ENCODE measurements at places on chromosomes 1 and 21.

DNA sequence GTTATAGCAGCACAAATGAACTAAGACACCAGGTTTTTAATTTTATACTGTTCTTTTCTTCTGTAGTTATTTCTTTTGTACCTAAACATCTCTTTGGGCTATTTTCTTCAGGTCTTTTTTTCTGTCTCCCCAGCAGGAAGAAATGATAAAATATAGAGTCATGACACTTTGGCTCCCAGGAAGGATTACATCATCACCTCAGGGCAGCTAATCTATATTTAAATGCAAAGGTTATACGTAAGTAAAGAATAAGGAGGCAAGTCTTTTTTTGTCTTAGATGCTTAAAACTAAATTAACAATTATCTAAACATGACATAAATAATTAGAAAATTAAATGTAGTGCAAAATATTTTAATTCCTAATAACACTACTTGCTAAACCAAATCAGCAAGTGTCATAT, 57.0 kb downstream of the WARS2 start:
- DNase-seq = no peak

GRCh38 chr1:76833856-76834255, 33.4 kb upstream of the ST6GALNAC5 start:
- no peak for DNase-seq

DNA sequence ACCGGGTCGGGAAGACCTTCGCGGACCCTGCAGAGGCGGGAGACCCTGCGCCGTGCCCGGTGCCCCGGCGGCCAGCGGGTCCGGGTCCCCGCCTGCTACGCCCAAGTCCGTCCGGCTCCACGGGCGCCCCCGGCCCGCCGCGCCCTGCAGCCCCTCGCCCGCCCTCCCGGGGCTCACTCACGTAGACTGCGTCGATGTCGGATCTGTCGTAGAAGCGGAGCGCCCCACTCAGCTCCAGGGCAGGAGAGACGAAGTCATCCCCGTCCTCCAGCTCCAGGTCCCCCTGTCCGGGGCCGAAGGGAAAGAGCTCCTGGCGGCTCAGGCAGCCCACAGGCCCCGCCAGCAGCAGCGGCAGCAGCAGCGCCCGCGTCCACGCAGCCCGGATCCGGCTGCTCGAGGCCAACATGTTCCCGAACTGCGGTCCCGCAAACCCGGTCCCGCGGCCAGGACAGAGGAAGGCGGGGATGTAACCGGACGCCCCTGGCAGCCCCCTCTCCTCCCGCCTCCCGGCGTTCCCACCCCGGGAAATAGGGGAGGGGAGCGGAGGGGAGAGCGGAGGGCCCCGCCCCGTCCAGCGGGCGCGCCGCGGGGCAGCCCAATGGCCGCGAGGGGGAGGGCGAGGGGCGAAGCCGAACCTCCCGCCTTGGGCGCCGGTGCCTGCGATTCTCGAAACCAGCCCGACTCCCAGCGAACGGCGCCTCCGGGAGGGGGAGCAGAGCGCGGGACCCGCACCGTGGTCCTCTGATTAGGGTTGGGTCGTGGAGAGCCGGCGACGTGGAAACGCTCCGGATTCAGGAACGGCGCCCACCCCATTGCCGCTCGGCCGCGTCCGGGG, at the start of gene NID1:
NID1 (minus strand) TSS at position 417 of the 835 bp plus-strand sequence; CDS start at position 406, 11 bp downstream.
- no peak for DNase-seq

GRCh38 chr1:150389650-150390049, 25.7 kb downstream of the RPRD2 start:
- DNase-seq = no peak

- DNase-seq = no peak
Observed at GRCh38 chr1:87644579-87645190, 316.0 kb downstream of the LMO4 start.

DNA sequence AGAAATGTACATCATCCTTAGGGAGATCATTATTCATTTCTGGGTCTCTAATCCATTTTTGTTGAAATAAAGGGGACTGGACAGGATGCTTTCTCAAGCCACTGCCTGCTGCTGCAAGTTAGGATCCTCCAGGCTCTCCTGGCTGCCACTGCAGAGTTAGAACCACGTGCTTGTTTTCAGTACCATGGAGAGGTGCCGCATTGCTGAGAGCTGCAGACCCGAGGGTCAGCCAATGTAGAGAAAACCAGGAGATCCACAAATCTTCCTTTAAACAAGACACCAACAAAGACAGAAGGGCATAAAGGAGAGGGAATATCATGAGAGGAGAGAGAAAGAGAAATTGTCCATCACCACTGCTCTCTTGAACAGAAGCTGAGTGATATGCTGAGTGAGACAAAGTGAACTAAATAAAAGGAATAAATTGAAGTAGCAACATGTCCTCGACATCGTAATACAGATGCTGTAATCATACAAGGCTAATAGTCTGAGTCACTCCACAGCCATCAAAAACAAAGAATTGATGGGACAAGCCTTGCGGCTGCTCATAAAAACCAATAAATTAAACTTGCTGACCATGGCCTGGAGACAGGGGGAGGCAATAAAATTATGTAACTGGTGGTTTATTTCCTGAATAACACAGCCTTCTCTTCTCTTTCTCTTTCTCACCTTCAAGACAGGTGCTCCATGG, 255.7 kb downstream of the OMA1 start:
- no peak for DNase-seq

GRCh38 chr1:36070349-36070748, 13.5 kb upstream of the TEKT2 start:
- no peak for DNase-seq

GRCh38 chr1:195345149-195345548, 1263.1 kb downstream of the KCNT2 start:
- no peak for DNase-seq

DNA sequence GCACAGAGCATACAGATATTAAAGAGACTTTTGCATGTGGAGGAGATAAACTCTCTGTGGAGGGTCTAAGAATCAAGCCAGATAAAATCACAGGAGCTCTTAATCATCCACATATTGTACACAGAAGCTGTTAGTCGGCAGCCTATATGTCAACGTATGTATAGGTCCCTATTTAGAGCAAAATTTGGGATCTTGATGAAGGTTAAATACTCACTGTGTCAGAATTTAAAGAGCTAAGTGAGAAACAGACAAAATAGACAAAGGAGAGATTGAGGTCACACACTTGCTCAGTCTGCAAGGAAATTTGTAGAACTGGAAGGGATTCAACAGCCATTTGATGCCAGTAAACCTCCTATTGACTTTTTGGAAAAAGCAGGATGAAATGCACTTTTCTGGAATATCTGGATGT, 4.1 kb upstream of the IRF2BP2 start:
- no peak for DNase-seq

- DNase-seq = no peak
Observed at GRCh38 chr1:160117300-160117699, 1.7 kb downstream of the ATP1A2 start.

GRCh38 chr1:54096227-54096876, 42.9 kb downstream of the TCEANC2 start:
- no peak for DNase-seq

- peak; percentile 37 for DNase-seq
Observed at GRCh38 chr1:11650331-11650991, 3.8 kb downstream of the FBXO2 start.

DNA sequence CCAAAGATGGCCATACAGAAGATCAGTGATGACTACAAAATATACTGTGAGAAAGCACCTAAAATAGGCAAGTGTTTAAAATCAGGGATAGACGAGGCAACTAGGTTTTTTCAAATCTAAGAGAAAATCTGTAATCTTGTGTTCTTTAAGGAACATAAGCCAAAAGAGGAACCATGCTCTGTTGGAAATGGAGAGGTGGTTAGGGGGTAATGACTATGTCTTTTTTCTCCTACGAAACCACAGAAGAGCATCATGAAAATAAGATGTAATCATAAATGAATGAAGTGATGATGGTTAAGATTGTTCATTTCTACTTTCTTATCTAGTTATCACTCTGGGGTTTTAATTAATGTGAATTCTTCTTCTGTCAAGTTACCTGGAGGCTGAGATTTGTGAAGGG, 43.1 kb downstream of the RGSL1 start:
- no peak for DNase-seq

- no peak for DNase-seq
Observed at GRCh38 chr21:46060596-46061061, 37.3 kb upstream of the COL6A2 start.

- DNase-seq = peak; percentile 88
Observed at GRCh38 chr1:36369061-36369861, 16.5 kb downstream of the STK40 start.

DNA sequence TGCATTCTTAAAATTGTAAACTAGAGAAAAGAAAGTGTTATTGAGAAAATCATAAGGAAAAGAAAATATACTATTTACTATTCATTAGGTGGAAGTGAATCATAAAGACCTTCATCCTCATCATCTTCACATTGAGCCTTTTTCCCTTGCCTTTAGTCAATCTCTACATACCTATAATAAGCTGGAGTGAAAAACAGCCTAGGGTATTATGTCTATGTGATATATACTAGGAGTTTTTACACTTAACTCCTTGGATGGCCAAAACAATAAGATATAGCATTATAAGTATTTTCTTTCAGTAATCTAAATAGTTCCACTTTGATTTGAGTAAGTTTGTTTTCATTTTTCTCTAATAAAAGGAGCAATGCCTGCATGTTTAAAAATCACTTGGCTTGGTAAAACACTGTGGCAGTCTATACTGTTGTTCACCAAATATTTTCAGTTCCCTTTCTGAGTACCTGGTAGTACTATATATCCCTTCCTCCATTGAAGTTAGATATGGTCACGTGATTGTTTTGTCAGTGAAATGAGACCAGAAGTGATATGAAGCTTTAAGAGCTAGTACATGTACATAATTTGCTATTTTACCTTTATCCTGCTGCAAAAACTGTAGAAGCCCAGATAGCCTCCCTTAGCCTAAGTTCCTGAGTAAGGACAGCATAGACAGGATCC, 78.3 kb downstream of the CLEC20A start:
- DNase-seq = no peak

- DNase-seq = no peak
Observed at GRCh38 chr1:44508397-44508745, 103.3 kb downstream of the RNF220 start.

GRCh38 chr1:222643606-222643937, 25.7 kb downstream of the MIA3 start:
- DNase-seq = no peak

GRCh38 chr1:48750109-48750508, 26.6 kb downstream of the BEND5 start:
- DNase-seq = no peak

GRCh38 chr1:54619749-54620148, 3.6 kb downstream of the FAM151A start:
- DNase-seq = no peak

GRCh38 chr1:212514782-212515181, 82.1 kb downstream of the NENF start:
- no peak for DNase-seq

DNA sequence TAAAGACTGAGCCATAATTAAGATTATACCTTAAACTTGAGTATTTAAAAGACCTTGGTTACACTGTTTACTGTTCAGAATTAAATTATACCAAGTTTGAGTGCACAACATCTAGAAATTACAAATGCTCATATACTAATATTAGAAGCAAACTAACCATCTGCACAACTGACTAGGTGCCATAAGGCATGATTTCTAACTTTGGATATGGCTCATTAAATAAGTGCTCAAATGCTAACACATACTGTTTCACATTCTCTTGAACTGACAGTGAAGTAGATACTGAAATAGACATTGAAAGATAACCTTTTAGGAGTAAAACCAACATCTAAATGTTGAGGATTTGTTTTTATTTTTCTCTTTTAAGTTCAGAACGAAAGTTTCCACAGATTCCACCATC, 74.1 kb downstream of the PRKAA2 start:
- no peak for DNase-seq

DNA sequence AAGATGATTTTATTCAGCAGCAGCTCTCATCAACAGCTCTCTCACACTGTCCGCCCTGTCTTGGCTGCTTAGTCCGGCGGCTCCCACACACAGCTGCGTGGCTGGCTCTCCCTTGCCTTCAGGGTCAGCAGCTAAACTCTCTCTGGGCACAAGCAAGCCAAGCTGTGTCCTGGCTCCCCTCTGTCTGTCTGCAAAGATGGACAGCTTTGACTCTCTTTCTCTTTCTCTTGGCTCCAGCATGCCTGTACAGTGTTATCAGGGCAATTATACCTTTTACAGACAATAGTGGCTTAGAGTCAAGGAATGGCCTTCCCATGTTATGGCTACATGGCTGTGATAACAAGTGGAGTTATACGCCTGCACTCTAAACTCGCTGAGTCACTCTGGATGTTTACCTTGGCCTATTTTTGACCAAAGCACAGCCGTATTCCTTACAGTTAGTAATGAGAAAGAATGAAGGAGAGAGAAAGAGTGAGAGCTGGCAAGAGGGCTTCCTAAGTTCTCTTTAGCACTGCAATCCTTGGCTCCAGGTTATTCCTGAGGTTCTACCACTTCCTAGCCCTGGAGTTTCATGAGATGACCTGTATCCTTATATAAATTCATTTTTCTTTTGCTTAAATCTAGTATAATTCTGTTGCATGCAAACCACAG, 59.9 kb upstream of the ZSWIM5 start:
- DNase-seq = no peak

DNA sequence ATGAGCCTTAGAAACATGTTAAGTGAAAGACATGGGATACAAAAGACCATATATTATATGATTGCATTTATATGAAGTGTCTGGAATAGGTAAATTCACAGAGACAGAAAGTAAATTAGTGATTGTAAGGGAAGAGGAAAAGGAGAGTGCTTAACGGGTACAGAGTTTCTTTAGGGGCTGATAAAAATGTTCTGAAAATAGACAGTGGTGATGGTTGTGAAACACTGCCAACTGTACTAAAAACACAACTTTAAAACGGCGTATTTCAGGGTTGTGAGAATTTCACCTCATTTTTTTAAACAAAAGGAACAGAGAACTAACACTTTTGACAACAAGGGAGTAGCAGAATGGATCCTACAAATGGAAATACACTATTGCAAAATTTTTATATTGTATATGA, 13.4 kb downstream of the COP1 start:
- DNase-seq = no peak

DNA sequence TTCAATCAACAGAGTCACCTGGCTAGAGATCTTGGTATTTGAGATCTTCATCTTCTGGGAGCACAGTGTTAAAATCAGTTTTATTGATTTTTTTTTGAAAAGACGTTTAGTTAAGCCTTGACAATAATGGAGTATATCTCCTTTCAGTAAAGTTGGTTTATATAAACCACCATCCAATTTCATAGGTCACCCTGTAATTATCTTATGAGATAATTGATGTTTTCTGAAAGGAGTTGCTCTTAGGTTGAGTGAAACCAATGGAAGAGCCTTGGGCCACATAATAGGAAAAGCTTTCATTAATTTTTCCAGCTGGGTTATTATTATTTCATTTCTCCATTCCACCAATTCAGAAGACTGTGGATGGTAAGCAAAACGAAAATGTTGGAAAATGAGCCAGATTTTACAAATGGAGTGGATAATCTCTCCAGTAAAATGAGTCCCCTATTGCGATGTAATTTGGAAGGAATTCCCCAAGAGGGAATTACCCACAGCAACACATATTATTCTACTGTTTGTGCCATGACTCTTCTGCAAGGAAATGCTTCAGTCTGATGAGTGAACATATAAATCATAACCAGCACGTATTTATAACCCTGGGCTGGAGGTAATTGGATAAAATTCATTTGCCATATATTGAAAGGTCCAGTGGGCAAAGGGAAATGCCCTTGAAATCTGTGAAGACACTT, 46.2 kb upstream of the TINAGL1 start:
- DNase-seq = no peak
